ENCODE measurements at places on chromosomes 16 and 17.

- no peaks in the 10 kb centered on the region for H3K27me3 ChIP-seq
- H3K4me1 ChIP-seq: peaks cover 7% of the 10 kb centered on the region
- H3K27ac ChIP-seq: no peak overlapping the region
- DNase-seq: no peak
- H3K36me3 ChIP-seq: no peaks in the 10 kb centered on the region
These were observed 52.1 kb downstream of the COPRS start for GRCh38 chr17:31806921-31807320.

DNA sequence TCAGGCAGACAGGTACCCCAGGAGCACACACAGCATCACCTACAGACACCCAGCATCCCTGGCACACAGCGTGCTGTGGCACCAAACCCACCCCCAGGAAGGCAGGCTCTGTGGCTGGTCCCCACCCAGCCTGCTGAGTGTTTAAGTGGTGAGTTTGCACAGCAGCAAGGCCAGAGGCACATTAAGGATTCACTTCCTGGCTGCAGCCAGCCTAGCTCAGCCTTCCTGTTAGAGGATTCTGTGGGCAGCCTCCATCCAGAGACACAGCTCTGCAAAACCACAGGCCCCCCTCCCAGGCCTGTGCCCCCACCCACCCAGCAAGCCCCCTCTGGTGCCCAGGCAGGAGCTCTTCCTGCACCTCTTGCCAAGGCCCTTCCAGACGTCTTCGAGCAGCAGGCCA, 36.1 kb upstream of the PHB1 start:
- no peak overlapping the region for H3K27ac ChIP-seq
- DNase-seq: no peak
- H3K4me3 ChIP-seq: no peak overlapping the region
- H3K27me3 ChIP-seq: peaks cover 9% of the 10 kb centered on the region
- peaks cover 19% of the 10 kb centered on the region for H3K4me1 ChIP-seq

DNA sequence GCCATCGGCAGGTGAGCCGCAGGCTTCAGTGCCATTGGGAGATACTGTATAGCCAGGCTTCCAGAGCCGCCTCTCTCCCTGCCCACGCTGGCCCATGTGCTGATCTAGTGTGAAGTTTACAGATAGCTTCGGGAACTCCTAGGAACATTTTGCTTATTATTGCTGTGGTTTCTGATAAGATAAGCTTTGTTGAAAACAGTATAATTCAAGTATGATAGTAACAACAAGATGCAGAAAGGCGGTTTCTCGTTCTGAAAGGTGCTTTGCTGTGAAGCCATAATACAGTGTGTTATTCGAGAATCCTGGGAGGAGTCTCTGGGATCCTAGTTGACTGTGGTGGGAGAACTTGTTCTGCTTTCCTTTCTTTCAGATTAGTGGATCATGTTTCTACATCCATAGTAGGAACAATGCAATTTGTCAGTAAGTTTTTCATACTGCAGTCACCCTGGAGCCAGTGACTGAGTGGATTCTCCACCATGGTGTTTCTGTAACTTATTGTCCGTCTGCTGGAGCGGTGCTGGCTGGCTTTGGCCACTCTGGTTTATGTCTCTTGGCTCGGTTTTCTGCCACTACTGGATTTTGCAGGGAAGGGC, 31.5 kb downstream of the RAB11FIP3 start:
- peak overlapping the region; percentile 58 for H3K4me3 ChIP-seq
- peaks cover 9% of the 10 kb centered on the region for H3K36me3 ChIP-seq
- no peak for DNase-seq

DNA sequence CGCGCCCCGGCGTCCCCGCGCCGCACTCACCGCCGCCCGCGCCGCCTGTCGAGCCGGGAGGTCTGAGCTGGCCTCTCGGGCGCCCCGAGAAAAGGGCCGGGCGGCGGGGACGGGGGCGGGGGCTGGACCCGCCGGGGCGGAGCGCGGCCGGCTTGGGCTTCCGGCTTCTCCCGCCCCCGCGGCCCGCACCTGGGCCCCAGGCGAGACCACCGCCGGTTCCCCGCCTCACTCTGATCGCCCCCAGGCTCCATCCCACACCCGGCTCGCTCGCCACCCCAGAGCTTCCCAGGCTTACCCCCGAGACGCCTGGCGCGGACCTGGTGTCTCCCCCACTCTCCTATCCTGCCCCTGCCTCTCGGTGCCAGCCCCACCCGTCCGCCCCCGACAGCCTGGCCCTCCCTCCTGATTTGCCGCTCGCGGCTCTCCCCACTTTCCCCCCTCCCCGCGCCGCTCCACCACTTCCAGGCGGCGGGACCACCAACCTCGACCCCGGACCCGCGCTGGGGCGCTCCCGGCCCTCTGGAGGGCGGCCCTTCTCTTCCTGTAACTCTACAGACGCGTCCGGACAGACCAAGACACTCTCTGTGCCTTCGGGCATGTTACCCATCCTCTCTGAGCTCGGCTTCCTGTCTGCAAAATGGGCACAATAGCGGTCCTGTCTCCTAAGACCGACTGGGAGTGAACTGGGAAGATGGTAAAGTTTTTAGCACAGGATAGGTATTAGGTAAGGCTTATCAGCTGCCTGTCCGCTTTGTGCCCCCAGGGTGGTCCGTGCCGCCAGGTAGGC, at the start of gene LITAF:
Gene LITAF (minus strand): TSS at position 64 of the 787 bp plus-strand sequence. CDS start 30,189 bp downstream, outside the sequence.
- H3K27me3 ChIP-seq: peaks cover 11% of the 10 kb centered on the region
- peak within 1 kb of the TSS; percentile 83 for H3K27ac ChIP-seq
- H3K4me3 ChIP-seq: peak within 1 kb of the TSS; percentile 90
- DNase-seq: no peak
- peaks cover 29% of the 10 kb centered on the region for H3K4me1 ChIP-seq

DNA sequence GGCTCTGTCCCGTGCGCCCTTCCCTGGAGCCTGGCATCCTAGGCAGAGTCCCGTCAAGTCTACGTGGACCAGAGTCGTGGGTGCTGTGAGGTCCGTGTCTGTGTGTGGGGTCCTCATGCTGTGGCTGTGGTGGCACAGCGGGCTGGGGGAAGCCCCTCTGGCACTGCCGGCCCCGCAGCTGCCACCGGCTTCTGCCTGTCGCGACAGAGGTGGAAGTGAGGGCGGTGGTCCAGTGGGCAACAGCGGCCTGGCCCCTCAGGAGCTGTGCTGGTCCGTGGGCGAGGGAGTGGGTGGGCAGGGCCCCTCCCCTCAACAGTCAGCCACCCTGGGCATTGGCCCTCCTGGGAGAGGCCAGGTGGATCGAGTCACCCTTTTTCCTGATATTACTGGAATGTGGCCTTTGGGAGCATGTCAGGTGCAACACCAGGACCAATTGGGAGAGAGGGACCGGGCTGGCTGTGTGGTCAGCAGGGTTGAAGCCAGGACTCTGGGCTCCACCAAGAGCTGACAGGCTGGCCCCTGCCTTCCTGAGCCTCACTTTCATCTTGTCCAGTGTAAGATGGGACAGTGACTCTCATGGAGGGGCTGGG, 11.9 kb downstream of the BAIAP2 start:
- H3K4me1 ChIP-seq: peaks cover 40% of the 10 kb centered on the region
- H3K36me3 ChIP-seq: no peaks in the 10 kb centered on the region
- no peak overlapping the region for H3K27ac ChIP-seq

GRCh38 chr17:2709183-2709661, 2.3 kb downstream of the CLUH start:
- no peaks in the 10 kb centered on the region for H3K27me3 ChIP-seq
- H3K27ac ChIP-seq: peak overlapping the region; percentile 90
- peaks cover 28% of the 10 kb centered on the region for H3K4me1 ChIP-seq
- H3K4me3 ChIP-seq: peak overlapping the region; percentile 91
- no peak for DNase-seq
- peaks cover 4% of the 10 kb centered on the region for H3K36me3 ChIP-seq

DNA sequence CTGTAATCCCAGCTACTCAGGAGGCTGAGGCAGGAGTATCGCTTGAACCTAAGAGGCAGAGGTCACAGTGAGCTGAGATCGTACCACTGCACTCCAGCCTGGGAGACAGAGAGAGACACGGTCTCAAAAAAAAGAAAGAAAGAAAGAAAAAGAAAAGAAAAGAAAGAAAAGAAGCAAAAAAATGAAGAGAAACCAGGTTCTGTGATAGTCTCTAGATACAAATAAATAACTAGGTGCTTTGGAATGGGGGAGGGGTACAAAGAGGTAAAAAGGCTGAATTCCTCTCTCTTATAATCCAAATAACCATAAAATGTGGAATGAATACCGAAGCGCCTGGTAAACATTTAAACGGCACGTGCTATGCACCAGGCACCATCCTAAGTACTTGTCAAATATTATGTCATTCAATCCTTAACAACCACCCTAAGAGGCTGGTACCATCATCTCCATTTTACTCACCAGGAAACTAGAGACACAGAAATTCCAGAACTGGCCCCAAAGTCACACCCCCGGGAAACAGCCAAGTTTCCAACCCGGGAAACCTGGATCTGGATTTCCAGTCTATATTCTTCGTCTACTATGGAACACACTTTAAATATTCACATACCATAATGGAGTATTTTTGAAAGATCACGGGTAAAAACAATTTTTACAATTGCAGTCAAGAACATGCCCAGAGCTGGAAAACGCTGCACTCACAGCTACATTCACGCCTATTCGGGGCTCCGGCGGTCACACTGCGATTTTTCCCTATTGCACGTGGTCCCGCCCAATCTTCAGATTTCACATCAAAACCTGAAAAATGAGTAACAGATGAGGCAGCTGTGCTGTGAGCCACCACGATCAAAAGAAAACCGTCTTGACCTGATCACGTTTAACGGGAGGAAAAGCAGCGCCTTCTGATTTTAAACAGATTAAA, 10.5 kb downstream of the NXN start:
- peak overlapping the region; percentile 89 for H3K27ac ChIP-seq
- H3K4me1 ChIP-seq: peaks cover 60% of the 10 kb centered on the region
- peak overlapping the region; percentile 82 for H3K4me3 ChIP-seq
- no peak for DNase-seq

DNA sequence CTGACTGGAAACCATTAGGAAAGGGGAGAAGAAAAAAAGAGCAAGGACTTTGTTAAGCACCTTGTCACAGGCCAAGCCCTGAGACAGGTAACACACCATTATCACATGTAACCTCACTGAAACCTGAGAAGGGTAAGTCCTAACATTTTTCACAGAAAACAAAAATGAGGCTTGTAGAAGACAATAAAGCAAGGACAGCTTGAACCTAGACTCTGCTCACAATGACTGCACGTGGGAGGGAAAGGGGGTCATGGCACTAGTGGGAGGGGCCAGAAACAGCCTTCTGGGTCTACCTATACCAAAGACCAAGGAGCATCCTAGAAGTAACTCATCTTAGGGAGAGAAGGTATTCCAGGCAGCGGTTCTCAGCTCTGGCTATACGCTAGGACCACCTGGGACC, 7.5 kb downstream of the TK2 start:
- H3K27me3 ChIP-seq: no peaks in the 10 kb centered on the region
- no peak overlapping the region for H3K4me3 ChIP-seq
- H3K27ac ChIP-seq: no peak overlapping the region

DNA sequence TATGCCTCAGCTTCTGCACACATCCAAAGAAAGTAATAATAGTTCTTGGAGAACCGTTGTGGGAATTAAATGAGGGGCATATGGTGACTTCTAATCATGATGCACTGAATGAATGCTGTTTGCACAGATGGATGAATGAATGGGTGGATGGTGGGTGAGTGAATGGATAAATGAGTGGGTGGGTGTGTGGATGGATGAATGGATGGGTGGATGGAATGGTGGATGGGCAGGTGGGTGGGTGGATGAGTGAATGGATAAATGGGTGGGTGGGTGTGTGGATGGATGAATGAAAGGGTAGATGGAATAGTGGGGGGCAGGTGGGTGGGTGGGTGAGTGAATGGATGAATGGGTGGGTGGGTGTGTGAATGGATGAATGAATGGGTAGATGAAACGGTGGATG, 44.9 kb upstream of the FOXF1 start:
- H3K27me3 ChIP-seq: peaks cover 41% of the 10 kb centered on the region
- DNase-seq: no peak
- H3K4me1 ChIP-seq: no peaks in the 10 kb centered on the region
- H3K36me3 ChIP-seq: no peaks in the 10 kb centered on the region

- peak overlapping the region; percentile 88 for H3K4me3 ChIP-seq
- H3K27ac ChIP-seq: peak overlapping the region; percentile 76
- no peak for DNase-seq
These were observed 32.5 kb upstream of the PLCG2 start for GRCh38 chr16:81746566-81746965.

DNA sequence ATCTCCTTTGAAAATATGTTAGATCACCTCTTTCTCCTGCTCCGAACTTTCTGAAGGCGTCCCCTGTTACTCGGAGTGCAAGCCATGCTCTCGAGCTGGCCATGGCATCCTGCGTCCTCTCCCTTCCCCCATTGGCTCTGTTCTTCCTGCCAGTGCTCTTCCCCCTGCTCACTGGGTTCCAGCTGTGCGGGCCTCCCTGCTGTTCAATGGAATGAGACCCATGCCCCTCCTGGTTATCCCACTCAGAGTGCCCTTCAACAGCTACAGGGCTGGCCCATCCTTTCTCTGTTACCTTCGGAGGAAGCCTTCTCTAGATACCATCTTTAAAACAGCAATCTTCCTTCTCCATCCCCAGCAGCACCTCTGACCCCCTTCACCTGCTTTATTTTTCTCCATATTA, 504.3 kb downstream of the MAF start:
- peaks cover 22% of the 10 kb centered on the region for H3K4me1 ChIP-seq
- DNase-seq: no peak
- H3K27ac ChIP-seq: no peak overlapping the region
- no peaks in the 10 kb centered on the region for H3K36me3 ChIP-seq
- H3K4me3 ChIP-seq: no peak overlapping the region

DNA sequence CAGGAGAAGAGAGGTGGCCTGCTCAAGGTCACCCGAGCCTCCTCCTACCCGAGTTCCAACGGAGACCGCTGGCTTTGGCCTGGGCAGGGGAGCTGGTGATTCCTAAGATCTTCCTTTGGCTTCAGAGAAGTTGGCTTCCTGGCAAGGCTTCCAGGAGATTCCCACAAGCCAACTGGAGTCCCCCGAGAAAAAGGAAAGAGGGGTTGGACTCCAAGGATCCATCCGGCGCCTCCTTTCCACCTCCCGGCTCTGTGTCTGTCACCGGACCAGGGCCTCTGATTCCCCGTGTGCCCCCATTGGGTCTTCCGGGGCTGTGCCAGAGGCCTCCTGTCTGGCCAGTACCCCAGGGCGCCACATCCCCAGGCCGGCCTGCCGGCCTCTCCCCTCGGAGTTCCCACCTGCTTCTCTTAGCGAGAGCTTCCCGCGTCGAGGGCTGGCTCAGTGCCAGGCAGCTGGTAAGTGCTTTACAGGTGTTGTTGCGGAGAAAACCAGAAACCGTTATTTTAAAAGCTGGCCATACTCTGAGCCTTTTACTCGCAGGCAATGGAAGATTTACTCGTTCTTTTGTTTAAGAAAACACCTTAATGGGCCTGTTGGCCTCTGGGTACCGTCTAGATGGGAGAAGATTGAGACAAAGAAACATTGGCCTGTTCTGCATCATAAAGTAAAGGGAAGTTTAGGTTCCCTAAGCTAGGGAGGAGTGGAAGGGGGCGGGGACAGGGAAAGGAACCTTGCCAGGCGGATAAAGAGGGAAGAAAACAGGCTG, 258.4 kb upstream of the SDK2 start:
- H3K4me3 ChIP-seq: peak overlapping the region; percentile 88
- no peak overlapping the region for H3K27ac ChIP-seq
- DNase-seq: peak; percentile 68
- peaks cover 56% of the 10 kb centered on the region for H3K27me3 ChIP-seq
- H3K36me3 ChIP-seq: no peaks in the 10 kb centered on the region

DNA sequence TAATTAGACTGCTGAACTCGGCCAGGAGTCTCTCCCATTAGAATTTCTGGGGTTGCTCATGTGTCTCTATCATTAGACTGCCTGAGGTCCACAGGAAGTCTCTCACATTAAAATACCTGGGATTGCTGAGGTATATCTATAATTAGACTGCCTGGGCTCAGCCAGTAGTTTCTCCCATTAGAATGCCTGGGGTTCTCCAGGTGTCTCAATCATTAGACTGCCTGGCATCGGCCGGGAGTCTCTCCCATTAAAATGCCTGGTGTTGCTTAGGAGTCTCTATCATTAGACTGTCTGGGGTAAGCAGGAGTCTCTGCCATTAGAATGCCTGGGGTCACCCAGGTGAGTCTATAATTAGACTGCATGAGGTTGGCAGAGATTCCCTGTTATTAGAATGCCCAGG, 2233.4 kb downstream of the TP53TG3F start:
- DNase-seq: no peak
- no peaks in the 10 kb centered on the region for H3K27me3 ChIP-seq
- H3K4me3 ChIP-seq: no peak overlapping the region
- no peaks in the 10 kb centered on the region for H3K4me1 ChIP-seq
